Ascending aorta (tissue), 2 donors: ENCODE measurements at places on chromosomes 3 and 15.

DNA sequence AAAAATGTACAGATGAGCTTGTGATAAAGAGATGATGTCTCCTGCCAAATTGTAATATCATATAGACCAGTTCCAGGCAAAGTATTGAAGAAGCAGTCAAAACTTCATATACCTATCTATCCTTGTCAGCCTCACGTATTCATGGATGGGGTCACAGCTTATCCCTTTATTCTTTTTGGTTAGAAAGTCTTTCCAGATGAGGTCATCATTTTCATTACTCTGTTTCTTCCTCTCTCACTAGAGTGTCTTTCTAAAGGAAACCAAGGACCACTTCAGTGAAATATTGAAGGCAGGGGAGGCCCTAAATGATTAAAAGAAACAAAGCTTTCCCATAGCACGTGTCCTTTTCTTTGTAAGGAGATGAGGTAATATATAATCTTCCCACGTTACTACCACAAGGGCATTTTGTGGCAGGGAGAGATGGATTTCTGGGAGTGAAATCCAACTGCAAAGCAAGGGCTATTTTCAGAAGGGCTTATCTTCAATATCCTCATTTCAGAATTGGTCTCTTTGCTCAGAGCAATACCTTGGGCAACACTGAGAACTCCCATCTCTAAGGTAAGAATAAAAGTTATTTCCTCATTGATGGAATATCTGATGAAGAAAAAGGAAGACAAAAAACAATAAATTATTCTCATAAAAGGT lies 260.2 kb downstream of the TIGIT start:
- no peak for DNase-seq

DNA sequence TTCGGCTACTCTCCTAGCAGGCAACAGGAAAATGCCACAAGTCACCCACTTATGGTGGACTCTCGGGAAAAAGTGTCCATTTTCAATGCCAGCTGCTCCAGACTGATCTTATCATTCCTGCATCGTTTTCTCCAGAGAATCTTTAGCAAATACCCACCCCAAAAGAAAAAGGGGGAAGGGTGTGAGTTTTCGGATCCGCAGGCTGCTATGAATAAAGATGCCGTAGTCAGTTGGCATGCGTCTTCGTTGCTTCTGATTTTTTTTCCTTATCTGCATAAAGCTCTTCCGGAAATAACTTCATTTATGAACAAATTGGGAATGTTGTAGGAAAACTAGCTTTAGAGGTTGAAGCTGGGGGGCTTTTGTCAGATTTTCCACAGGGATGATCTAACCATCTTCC lies 22.4 kb upstream of the VILL start:
- no peak for DNase-seq

GRCh38 chr3:186257866-186258265 lies 104.2 kb downstream of the DGKG start:
- DNase-seq = no peak

- no peak for DNase-seq
These were observed 21.9 kb downstream of the TPRA1 start for GRCh38 chr3:127568586-127568985.

DNA sequence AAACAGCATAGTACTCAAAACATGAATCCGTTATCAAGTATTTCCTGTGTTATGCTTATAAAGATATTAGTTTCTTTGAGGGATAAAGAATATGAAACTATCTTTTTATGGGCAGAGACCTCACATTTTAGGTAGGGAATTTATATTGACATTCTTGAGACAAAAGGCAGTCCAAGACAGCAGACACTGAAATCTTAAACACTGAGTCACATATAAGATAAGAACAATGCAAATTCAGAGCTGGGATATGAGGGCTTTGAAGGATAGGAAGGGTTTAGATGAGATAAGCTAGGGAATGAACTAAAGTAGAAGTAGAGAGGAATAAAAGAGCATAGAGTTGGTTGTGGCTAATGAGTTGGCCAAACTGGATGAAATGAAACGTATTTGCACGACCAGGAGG lies 58.4 kb downstream of the ASTE1 start:
- DNase-seq = no peak
